H1 (cell line): ENCODE measurements at places on chromosomes 5 and 9.

- DNase-seq = no peak
These were observed 20.7 kb upstream of the ZNF782 start for GRCh38 chr9:96874947-96875460.

- no peak for DNase-seq
These were observed 18.9 kb downstream of the RPS23 start for GRCh38 chr5:82259172-82259800.

GRCh38 chr5:322942-323879 is 1.7 kb downstream of the AHRR start:
- no peak for DNase-seq

GRCh38 chr9:38175423-38175822 is 106.4 kb upstream of the SHB start:
- DNase-seq = no peak

GRCh38 chr9:112479221-112479620 is 7.4 kb upstream of the KIAA1958 start:
- DNase-seq = no peak

DNA sequence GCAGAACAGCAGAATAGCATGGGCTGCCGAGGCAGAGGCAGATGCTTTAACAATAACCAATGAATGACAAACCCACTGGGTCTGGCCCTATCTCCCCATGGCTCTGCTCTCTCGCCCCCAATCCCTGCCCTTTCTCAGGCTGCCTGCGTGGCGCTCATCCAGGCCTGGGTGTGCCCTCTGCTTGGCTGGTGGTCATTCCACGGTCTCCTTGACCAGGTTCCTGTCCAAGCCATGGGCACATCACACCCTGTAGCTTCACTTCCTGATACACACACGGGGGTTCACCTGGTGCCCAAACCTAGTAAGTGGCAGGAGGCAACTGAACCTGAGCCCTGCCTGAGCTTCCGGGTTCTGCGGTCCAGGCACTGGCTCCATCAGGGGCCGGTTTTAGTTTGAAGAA is 87.6 kb downstream of the DAP start:
- DNase-seq = no peak

DNA sequence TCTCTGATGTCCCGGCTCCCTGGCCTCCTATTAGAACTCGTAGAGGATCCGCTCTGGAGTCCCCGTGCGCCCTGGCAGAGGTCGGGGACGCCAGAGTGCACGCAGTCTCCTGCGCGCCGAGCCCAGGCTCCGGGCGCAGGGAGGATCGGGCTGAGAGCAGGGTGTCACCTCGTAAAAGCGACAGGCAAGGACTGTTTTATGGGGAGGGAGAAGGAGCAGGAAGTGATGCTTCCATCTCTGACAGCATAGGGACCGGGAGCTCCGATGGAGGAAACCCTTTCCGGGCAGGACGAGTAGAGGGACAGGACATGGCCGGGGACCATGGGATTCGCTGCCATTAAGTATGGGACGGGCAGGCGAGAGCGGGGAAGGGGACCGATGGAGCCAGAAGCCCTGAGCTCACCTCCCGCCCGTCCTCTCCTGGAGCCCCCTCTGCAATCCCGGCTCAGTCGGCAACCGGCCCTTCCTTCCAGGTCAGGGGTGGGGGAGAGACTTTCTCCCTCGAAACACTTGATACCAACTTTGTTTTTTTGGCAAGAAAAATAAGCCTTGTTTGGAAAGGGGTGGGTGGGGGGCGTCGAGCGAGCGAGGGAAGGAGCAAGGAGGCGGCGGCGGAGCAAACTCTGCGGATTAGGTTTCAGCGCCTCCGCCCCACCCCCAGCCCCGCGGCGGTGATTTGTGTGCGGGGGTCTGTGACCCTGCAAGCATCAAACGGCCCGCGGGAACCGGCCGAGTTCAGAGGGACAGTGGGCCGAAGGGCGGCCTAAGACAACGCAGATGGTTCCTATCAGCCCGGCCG is 12.6 kb downstream of the LMX1B start:
- DNase-seq = peak; percentile 75

- DNase-seq = no peak
These were observed 549.9 kb upstream of the CYLC2 start for GRCh38 chr9:102445181-102445747.

GRCh38 chr5:158139161-158139560 is 280.2 kb upstream of the CLINT1 start:
- no peak for DNase-seq

GRCh38 chr9:35448496-35448895 is 41.4 kb upstream of the RUSC2 start:
- no peak for DNase-seq

- no peak for DNase-seq
These were observed 205.0 kb upstream of the ACTBL2 start for GRCh38 chr5:57687596-57687995.

DNA sequence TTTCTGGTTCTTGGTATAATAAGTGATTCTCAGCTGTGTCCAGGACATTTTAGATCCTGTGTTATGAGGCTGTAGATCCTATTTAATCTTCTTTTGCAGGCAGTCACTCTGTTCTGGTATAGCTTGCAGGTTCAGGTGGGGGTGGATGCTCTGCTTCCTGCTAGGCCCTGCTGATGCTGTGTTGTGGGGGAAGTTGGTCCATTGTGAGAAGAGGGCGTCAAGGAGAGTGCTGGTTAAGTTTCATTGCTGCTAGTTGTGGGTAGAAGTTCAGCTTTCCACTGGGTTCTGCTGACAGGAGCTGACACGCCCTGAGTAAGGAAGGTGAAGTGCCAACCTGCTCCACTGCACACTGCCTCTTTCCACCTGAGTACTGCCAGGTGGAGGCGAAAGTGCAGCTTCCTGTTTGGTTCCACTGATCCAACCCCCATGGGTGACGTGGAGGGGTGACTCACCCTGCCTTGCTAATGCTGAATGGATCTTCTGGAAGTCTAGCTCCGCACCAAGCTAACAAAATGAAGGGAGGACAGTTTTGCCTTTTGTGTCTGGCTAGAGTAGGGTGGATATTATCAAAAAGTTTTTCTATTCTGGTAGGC is 16.3 kb downstream of the NMRK1 start:
- DNase-seq = no peak

DNA sequence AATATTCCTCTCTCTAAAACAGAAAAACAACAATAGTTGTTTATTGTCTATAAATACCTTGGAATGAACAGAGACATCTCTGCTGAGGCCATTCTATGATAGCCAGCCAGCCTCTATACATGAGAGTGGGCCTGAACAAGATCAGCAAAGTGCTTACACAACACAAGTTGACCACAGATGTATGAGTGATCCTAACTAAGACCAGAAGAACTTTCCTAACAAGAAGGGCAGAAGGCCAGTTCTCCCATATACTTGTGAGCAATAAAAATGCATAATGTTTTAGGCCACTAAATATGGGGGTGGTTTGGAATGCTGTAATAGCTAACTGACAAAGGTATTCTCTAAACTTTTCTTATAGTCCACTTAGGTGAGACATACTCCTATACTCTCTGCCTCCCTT is 345.7 kb downstream of the SPATA31D1 start:
- DNase-seq = no peak

DNA sequence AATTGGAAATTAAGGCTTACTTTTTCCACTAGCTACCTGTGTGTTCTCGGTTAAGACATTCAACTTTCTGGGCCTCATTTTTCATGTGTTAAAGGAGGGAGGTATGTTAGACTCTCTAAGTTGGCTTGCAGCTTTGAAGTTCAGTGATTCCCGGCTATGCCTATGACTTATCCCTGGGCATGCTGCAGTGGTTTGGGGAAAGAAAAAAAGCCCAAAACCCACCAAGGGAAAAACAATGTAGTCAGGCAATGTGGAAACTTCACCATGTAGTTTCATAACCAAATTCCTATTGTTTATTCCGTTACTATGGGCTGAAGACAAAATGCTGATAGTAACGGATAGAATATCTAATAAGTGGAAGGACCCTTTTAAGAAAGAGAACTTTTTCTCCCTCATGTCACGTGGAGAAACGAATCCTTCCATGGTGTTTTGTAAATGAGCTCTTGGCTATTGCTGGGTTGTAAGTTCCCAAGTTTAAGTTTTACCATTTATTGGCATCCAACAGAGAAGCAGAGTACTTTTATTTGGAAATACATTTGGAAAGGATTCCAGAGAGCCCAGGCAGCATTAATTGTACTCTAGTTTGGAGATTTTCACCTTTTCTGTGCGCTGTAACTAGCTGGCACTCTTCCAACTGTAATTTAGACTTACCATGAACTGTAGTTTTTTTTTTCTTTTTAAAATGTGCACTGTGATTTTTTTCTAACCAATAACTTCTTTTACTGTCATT is 84.9 kb upstream of the MPDZ start:
- no peak for DNase-seq

DNA sequence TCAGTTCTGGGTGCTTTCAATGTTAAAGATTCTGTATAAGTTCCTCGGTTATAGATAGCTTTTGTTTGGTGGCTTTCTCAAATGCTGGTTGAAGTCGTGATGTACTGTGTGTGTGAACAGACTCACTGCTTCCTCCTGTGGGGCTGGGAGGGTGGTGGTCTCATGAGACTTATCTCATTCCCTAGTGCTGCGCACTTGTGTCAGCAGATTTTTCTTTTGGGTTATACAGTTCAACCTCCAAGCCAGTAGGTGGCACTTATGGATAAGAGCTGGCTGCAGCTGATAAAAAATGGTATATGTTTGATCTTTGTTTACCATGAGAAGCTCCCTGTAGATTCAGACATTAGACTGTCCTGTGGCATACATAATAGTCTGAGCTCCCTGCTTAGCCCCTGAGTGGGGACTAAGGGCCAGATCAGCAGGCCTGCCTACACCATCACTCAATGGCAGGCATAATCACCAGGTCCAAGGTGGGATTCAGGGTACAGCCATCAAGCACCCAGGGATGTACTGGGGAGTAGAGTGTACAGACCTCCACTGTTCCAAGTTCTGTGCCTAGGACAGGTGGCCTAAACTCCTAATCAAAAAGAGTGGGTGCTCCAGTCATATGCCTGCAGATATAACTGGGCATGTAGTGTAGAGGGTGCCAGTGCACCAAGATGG is 174.2 kb downstream of the OXCT1 start:
- no peak for DNase-seq

DNA sequence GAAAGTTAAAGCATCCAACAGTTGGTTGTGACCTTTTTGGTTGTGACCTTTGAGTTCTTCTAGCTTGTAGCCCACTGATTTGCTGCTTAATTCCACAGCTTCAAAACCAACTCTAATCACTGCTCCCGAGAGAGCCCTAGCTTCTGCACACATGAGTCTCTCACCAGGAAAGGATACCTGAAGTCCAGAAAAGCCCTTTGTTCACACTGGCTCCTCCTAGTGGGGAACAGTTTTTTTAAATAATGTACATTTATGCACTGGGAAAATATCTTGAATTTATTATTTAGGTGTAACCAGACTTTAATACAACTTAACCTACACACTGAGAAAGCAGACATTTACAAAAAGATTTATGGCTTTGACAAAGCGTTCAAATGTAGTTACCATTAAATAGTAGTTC is 120.2 kb upstream of the CCDC152 start:
- no peak for DNase-seq

- DNase-seq = no peak
These were observed 121.5 kb upstream of the RAI14 start for GRCh38 chr5:34534523-34535103.
